ENCODE measurements at places on chromosomes 7 and 10.
A peak's percentile ranks its signal among the peaks of the same experiment; 100 is the strongest.

GRCh38 chr10:119176166-119176565 is 2.4 kb downstream of the PRDX3 start:
- no peak for DNase-seq

DNA sequence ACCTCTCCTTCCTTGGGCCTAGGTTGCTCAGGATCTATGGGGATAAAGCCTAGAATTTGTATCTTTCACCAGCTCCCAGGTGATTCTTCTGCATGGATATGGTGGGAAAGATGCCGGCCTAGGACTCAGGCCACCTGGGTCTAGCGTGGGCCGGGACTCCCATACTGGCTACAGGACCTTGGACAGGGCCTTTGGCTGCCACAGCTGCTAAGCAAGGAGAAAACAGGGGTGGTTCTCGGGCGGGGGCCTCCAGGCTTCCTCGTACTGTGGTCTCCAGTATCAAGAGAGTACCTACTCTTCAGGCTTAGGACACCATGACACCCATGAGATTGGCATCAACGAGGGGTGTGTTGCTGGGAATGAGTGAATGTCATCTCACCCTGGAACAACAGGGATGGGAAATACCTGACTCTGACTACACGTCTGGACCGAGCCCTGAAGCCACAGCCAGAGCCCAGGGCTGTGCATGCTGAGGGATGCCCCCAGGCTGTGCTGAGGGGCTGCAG is 120.3 kb upstream of the ADAM12 start:
- no peak for DNase-seq

DNA sequence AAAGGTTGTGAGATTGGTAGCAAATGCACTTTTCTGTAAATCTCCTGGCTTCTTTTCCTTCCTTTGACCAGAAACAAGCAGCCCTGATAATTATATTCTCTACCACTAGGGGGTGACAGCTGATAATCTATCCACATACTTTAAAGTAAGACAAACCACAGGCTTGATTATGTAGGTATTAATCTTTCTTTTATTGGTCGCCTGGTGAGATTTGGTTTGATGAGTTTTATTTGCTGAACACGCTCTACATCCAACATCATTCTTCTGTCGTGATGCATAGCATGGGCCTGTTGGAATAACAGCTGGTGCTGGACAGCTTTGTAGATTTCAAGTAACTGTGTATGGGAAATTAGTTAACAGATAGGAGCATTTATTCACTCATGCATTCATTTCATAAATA is 63.5 kb downstream of the ZNF365 start:
- peak; percentile 83 for DNase-seq

DNA sequence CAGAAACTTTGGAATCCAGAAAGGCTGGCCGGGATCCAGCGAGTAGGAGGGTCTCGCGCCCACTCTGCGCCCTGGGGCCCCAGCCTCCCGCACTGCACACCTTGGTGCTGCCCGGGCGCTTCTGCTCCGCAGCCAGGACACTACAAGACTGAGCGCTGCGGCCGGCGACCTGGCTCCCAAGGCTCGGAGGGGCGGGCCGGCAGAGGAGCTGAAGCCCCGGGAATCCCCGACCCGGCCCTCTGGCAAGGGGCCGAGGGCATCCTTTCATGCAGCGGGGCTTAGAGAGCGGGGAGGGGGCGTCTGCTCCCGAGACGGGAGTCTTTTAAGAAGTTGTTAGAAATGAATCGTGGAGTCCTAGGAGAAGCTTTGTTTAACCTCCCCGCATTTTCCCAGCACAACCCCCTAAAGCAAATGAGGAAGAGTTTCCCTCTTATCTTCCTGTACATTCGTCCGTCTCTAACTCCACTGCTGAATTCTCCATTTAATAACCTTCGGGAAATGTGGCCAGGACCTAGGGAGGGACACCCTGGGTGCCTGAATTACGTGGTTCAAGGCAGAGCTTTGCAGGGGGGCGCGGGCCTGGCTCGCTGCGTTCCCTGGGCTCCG is 1.1 kb downstream of the VWC2 start:
- no peak for DNase-seq

DNA sequence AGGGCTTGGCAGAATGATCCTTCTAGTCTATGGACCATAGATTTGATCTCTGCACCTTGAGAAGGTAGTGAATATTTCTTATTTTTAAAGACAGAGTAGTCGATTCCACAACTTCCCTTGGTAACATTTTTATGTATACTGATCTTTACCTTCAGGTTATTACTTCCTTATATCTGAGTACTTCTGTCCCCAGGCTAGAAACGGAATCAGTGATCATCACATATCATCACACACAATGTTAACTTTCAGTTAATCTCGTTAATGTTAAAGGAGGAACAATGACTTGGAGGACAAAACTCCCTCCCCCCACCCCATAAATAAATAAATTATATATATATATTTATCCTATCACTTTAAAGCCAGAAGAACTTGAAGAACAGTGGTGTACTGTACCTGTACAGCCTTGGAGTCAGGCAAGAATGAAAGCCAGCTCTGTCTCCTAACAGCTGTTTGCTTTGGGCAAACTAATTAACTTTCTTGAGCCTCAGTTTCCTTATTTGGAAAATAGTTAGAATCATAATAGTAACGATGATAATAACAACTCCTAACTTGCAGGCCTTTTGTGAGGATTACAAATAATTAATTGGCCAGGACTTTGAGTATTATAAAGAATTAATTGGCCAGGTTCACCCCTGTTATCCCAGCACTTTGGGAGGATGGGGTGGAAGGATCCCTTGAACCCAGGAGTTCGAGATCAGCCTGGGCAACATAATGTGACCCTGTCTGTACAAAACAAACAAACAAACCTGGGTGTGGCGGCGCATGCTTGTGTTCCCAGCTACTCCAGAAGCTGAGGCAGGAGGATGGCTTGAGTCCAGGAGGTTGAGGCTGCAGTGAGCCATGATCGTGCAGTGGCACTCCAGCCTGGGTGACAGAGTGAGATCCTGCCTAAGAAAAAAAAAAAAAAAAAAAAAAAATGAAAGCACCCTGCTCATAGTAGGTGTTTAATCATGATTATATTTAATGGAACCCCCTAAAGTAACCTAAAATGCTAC is 63.5 kb downstream of the SAMD9 start:
- DNase-seq = no peak

DNA sequence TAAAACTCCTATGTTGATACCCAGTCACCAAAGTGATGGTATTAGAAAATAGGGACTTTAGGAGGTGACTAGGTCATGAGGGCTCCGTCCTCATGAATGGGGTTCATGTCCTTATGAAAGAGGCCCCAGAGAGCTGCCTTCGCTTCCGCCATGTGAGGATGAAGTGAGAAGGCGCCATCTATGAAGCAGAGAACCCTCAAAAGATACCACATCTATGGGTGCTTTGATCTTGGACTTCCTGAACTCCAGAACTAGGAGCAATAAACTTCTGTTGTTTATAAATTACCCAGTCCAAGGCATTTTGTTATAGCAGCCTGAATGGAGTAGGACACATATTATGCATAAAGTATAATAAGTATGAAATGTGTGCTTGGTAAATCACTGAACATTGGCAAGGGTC is 8.1 kb upstream of the PDSS1 start:
- DNase-seq = no peak

- DNase-seq = no peak
Measured at GRCh38 chr10:43231523-43232078, 35.3 kb downstream of the RASGEF1A start.

DNA sequence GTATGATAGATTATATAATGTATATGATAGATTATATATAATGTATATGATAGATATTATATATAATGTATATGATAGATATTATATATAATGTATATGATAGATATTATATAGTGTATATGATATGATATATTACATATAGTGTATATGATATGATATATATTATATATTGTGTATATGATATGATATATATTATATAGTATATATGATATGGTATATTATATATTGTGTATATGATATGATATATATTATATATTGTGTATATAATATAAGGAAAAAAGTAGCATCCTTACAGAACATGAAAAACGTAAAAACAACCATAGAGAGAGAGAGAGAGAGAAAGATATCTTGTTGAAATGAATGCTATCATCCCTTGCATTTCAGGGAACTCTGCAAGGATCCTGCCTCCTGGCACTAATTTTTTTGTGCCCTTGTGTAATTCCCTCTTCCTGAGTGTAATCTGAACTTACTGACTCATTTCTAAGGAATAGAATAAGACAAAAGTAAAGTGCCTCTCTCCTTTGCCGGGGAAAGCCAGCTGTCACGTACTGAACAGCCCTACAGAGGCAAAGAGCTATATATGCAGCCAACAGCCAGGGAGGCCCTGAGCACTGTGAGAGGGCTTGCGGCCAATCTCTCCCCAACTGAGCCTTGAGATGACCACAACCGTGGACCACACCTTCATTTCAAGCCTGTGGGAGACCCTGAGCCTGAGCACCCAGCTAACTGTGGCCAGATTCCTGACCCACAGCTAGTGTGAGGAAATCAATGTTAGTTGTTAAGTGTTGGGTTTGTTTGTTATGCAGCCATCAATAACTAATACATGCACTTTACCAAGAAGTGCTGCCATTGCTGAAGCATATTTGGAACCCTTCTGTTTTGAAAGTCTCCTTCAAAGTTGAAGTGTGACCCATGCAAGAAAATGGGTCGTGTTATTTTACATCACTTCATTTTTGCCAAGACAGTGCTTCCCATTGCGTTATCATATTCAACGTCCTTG is 61.1 kb upstream of the EZH2 start:
- DNase-seq = no peak

DNA sequence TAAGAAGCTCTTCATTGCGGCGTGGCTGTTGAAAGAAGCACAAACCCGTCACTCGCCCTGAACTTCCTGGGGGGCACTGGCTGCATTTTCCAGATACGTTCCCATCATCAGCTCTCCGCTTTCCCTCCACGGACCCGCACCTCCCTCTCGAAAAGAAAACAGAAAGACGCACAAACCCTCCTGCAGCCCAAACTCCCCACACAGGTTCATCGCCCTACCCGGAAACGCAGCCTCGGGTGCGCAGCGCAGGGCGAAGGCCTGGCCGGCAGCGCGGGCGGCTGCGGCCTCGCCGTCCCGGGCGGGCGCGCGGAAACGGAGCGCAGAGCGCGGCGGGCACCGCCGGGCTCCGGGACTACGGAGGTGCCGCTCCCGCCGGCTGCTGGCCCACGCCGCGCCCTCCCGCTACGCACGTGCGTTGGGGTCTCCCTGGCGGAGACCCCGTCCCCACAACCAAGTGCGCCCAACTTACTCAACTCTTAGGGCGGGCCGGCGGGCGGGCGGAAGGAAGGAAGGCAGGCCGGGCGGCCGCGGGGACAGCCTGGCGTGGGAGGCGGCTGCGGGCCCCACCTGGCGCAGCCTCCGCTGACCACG is 822 bp downstream of the ZNF800 start:
- DNase-seq = peak; percentile 58

- DNase-seq = no peak
Measured at GRCh38 chr10:60414111-60414510, 24.4 kb upstream of the ANK3 start.

DNA sequence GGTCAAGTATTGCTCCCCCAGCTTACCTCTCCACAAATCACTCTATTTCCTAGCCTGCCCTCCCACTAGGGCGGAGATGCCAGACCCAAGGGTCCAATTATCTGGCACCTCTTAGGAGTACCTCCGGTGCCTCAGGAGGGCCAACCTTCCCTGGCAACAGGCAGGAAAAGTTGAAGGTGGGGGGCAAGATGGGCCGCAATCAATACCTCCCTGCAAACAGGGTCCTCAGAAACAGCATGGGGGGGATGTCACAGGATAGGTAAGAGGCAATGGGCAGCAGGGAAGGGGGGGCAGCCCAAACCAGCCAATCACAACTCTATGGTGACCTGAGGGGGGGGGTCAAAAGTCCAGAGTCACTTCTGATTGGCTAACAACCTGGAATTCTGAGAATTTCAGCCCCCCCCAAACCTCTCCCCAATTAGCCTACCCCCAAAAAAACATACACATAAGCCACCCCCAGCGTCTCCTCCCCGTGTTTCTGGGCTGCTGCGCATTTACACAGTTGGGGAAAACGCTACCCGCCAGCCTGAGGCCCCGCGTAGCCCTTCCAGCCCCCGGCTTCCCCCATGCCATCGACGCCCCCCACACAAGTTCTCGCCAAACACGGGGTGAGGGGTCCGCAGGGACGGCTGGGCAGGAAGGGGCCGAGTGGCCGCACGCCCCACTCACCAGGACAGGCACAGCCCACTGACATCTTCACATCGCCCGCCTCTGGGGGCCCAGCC is 589 bp downstream of the LDB1 start:
- peak; percentile 40 for DNase-seq

DNA sequence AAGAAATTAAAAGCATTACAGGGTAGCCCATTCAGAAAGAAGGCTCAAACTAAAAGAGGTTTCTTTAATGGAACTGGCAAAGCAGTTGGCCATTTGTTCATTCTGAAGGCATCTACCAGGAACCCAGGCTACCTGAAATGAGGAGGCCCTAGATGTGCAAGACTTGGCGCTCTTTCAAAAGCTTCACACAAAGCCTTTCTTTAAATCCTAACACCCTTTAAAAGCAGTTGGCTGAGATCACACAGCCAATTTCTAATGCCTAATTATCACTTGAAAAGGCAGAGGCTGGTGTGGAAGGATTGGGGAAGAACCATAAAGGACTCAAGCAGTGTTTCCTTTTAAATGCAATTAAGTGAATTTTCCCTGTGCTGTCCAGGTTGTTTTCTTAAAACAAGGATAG is 23.2 kb downstream of the PPP1R17 start:
- no peak for DNase-seq

DNA sequence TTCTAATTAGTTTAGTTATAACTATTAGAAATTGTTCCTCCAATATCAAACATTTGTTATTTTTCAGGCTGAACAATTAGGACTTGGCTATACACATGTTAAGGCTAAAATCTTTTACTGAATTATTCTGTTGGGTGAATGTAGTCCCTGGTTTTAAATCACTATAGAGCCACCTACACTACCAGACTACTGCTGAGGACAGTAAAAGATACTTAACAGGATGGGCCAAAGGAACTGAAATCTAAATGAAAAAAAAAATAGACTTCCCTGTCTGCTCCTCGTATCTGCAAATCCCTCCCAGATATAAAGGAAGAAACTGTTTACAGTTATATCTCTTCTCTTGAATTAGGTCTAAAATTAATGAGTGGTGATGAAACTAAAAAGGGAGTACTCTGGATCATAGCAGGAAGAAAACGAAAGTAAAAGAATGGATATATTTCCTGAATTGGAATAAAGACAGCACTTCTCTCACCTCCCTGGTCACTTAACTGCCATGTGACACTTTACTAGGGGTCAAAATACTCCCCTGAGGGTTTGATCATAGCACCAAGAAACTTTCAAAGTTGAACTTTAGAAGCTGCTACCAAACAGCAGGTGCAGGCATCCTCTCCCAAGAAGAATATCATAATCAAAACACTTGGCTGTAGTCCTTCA is 12.7 kb downstream of the FBXW4 start:
- DNase-seq = peak; percentile 33

- DNase-seq = no peak
Measured at GRCh38 chr7:40969641-40970040, 733.2 kb downstream of the INHBA start.

- no peak for DNase-seq
Measured at GRCh38 chr10:77819210-77820112, 107.1 kb downstream of the DLG5 start.

- DNase-seq = peak; percentile 16
Measured at GRCh38 chr10:5325076-5325475, 39.7 kb upstream of the UCN3 start.

GRCh38 chr10:79243181-79244067 is 103.8 kb upstream of the PPIF start:
- peak; percentile 42 for DNase-seq

GRCh38 chr7:11612737-11613136 is 219.3 kb downstream of the THSD7A start:
- DNase-seq = no peak
